Left renal cortex interstitium (tissue), 4 donors: ENCODE measurements at places on chromosomes 11 and 22. TPM values are rescaled to one million over a fixed set of nuclear protein-coding genes. Genes with fewer than 3 reads are reported as not detected.

DNA sequence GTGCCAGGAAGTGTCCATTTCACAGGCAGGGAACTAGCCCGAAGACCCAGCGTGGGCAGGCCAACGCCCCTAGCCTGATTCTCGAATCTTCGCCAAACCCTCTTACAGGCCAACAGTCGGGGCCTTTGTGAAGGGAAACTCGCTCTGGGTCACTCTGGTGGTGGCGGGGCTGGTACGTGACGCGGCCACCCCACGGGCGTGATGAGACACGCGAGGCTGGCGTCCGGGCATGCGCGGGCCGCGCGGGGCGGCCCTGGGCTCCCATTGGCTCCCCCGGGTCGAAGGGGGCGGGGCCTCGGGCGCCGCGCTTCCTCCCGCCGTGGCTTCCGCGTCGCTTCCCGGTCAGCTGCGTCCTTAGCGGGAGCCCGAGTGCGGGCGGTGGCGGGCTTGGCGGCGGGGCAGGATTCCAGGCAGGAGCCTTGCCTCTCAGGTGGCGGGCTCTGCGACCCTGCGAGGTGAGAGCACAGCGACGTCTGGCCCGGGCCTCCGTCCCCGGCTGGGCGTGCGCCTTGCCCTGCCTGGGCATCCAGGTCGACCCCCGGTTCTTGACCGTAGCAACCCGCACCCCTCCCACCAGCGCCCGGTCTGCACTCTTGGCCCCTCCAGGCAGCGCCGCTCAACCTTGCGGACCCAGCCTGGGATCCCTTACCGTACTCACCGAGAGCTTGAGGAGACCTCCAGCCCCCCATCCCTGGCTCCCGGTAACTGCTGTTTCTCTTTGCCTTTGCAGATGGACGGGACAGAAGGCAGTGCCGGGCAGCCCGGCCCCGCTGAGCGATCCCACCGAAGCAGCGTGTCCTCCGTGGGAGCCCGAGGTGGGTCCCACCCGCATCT lies at the start of gene FRMD8:
Gene FRMD8, plus strand, starts transcription at position 331 of the 834 bp plus-strand sequence. Its CDS starts 400 bp downstream, at position 731.
- peak; percentile 68 for DNase-seq

GRCh38 chr11:16925561-16926065 lies 88.6 kb downstream of the PLEKHA7 start:
- DNase-seq = peak; percentile 42

- no peak for DNase-seq
Observed at GRCh38 chr11:71420455-71421241, 27.5 kb downstream of the DHCR7 start.

DNA sequence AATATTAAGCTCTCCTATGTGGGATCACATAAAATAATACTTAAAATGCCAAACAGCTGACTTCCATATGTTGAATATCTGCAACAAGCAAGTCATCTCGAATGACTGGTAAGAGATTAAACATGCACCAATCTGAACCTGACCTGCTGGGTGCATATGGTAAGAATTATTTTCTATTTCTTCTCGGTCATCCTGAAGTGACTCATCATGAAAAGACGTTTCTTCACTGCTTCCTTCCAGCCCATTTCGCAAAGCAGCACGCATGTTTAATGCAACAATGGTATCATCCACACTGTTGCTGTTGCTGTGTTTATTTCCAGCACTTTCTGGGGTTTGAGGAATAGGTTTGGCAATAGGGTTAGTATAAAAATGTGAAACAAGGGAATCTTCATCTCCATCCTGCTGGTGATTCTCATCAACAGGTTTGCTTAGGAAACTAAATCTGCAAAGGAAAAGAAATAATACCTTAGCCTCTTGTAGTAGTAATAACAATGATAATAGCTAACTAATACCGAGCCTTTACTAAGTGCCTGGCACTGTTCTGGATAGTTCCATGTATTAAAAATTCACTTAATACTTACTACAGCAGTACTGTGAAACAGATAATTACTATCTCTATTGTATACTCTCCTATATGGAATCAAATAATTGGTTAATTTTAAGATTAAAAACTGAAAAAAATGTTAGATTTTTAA lies 52.0 kb upstream of the CHRNA10 start:
- DNase-seq = no peak

- no peak for DNase-seq
Observed at GRCh38 chr22:37976547-37976946, 7.8 kb downstream of the SOX10 start.

DNA sequence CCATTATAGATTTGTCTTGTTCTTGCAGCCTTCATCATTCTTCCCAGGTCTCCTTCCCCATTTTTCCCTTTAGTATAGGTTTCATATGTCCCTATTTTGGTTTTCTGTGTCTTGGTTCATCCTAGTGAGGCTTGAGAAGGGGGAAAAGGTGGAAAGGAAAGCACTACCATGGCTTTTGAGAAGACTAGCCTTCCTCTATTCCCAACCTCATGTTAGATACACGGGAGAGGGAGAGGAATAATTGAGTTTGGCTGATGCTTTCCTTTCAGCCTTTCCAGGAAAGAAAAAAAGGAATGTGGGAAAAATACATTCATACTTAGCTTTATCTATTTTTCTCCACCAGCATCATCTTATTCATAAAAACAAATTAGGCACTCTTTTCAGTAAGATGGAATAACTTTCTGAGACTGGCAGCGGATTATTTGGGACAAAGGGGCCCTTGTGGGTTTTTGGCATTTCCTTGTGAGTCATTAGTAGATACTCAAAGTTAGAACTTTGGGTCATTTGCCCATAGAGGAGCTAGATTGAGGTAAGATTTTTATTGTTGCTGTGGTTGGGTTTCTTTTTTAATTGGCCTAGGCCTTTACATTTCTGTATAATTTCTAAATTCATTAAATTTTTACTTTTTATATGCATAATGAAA lies 23.8 kb downstream of the CAPRIN1 start:
- no peak for DNase-seq

GRCh38 chr11:45655831-45656230 lies 9.6 kb downstream of the CHST1 start:
- DNase-seq = no peak

- DNase-seq = no peak
Observed at GRCh38 chr22:36311386-36312085, 58.6 kb downstream of the APOL1 start.

DNA sequence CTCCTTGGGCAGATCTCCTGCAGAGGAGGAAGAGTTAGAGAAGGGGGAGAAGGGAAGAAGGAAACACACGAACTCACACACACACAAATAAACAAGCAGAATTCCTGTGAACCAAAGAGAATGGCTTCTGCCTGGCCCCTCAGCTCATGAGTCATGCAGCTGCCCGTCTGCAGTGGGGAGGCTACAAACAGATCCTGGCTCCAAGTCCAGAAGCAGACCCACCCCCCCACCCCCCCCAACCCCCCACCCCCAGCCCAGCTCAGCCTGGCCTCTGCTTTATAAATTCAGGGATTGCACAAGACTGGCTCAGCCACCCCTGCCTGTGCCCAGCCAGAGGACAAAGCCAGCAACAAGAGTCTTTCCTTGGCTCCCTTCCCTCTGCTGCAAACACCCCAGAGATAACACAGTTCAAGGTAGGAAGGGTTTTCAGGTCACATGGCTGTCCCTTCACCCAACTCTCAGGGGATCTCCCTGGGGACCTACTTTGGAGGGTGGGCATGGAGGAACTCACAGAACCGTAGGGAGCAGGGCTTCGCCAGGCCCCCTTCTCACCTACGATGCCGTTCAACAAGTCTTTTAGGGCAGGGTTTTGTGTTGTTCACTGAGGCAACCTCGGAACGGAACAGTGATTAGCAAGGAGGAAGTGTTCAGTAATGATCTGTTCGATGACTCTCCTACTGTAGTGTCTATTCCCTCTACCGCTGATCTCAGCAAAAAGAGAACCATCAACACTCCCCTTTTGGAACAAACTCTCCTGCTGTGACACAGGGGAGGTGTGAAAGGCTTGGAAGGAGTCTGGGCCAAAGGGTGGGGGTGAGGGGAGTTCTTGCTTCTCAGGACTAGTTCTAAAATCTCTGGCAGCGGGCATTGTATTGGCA lies 35.5 kb downstream of the RPL27A start:
- no peak for DNase-seq

GRCh38 chr11:9573775-9574621 lies 528 bp downstream of the WEE1 start:
- no peak for DNase-seq

- DNase-seq = no peak
Observed at GRCh38 chr11:110076371-110076965, 16.7 kb upstream of the ZC3H12C start.

DNA sequence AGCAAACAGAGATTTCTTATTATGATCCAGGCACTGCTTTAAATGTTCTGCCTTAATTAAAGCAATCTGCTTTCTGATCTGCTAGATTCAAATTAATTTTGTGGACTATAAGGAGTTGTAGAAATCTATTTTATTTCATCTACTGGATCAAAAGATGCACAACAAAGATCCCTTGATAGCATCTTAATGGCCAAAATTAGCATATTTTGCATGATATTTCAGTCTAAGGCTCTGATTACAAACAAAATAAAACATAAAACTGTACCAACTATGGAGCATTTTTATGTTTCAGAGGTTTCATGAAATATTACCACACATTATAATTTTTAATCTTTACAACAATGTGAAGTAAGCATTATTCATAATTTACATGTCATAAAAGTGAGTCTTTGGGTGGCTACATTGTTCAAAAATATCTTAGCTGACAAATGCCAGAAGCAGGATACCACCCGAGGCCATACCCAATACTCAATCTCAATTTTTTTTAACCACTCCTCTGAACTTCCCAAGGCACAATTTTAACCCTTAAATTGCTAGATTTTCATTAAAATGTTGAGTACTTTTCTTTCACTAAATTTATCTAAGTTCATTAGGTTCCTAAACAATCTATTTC lies 929.5 kb downstream of the KCNA4 start:
- no peak for DNase-seq

DNA sequence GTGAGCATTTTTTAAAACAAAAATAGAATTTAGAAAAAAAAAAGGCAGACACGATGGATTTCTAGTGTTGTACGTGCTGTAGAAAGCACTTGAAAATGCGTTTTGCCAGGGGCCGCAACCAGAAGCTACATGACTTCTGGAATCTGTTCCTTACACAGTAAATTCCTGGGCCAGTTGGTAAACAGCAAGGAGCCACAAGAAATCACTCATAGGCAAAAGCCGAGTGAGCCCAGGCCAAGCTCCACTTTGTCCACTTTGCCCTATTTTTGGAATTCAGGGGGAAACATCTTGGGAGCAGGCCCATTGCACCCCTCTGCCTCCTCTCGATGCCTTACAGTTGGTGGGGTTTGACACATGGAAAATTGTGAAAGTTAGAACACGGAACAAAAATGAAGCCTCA lies 4.1 kb upstream of the CELSR1 start:
- DNase-seq = no peak

DNA sequence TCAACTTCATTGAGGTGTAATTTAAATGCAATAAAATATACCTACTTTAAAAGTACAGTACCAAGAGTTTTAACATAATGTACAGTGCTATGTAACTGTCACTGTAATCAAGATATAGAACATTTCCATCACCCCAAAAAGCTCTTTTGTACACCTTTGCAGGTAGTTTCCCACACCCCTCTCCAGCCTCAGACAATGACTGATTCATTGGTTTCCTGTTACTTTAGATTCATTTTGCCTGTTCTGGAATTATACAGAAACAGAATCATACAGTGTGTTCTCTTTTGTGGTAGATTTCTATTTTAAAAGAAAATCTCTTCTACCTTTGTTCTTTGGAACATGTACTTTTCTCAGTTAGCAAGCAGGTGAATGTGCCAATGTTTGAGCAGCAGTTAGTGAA lies 38.2 kb downstream of the SHISA8 start:
- DNase-seq = no peak

GRCh38 chr11:43268786-43269185 lies 43.0 kb upstream of the API5 start:
- no peak for DNase-seq

DNA sequence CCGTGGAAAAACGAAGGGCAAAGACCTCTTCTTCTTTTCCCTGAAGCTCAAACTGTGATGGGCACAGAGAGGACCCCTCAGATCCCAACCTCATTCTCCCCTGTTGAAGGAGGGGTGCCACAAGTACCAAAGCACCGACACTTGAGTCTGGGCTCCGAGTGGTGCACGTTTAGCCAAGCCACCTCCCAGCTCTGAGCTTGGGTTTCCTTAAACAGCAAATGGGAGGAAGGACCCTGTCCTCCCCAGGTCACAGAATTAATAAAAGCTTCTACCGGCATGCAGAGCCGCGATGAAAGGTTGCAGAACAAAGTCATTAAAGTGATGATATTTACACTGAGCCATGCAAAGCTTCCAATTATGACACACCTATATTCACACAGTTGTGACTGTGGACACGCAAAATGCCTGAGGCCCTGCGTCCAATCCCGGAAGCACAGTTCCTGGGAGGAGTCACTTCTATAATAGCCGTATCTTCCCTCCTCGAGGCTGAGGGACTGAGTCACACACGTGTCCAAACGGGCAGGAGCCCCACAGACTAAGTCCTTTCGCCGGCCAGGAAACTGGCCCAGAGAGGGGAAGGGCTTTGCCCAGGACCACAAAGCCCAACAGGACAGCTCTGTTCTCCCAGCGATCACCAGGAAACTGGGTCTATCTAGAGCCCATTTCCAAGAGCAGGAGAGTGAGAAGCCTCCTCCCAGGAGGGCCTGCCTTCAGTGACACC lies 922 bp upstream of the CSNK1E start:
- no peak for DNase-seq

DNA sequence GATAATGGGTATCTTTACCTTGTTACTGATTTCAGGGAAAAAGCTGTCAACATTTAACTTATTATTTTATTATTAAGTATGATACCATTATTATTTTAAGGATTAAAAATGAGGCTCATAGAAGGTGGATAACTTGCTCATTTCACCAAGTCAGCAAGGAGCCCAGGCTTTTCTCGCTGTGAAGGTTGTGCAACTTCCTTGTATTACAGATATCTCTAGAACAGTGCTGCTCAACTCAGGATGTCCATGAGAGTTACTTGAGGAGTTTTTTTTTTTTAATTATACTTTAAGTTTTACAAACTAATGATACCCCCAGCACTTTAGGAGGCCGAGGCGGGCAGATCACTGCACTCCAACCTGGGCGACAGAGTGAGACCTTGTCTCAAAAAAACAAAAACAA lies 98.2 kb downstream of the INSC start:
- no peak for DNase-seq

- no peak for DNase-seq
Observed at GRCh38 chr22:22930571-22931556, 43.2 kb downstream of the IGLL5 start.

The NKAPD1 gene
- polyA plus RNA-seq = 48.8 TPM

The ZNF74 gene
- 14.8 TPM for polyA plus RNA-seq

The DUSP8 gene
- 2.6 TPM for polyA plus RNA-seq

The HTATIP2 gene
- polyA plus RNA-seq = 4.2 TPM

The LRRC55 gene
- polyA plus RNA-seq = 5.7 TPM

The OR51A7 gene
- polyA plus RNA-seq = not detected

The PKNOX2 gene
- polyA plus RNA-seq = 13.4 TPM

The INS gene
- polyA plus RNA-seq = not detected
